SK-N-SH (cell line): ENCODE measurements at places on chromosomes 1 and 21. TPM values are rescaled to one million over a fixed set of nuclear protein-coding genes. Genes with fewer than 3 reads are reported as not detected.

FAM72B gene
- 5.1 and 6.0 TPM in 2 replicates for polyA plus RNA-seq

RNF186 gene
- not detected in 2 replicates for polyA plus RNA-seq

LSS gene
- 38.7 and 41.8 TPM in 2 replicates for polyA plus RNA-seq

FAM89A gene
- polyA plus RNA-seq: 2.7 and 3.9 TPM in 2 replicates

FOXO6 gene
- 0.11 and 0.35 TPM in 2 replicates for polyA plus RNA-seq

CCDC27 gene
- not detected in 2 replicates for polyA plus RNA-seq

LINGO4 gene
- not detected in 2 replicates for polyA plus RNA-seq

TNFRSF4 gene
- polyA plus RNA-seq: not detected in 2 replicates

CCDC181 gene
- 1.2 TPM in 2 replicates for polyA plus RNA-seq

S1PR1 gene
- polyA plus RNA-seq: 5.9 and 6.5 TPM in 2 replicates

DMBX1 gene
- not detected in 2 replicates for polyA plus RNA-seq

GJA4 gene
- polyA plus RNA-seq: not detected in 2 replicates

OVAAL gene
- not detected in 2 replicates for polyA plus RNA-seq

GBP6 gene
- polyA plus RNA-seq: not detected in 2 replicates

PDC gene
- polyA plus RNA-seq: not detected in 2 replicates

LCA5L gene
- 0.74 and 1.0 TPM in 2 replicates for polyA plus RNA-seq

TEDDM1 gene
- polyA plus RNA-seq: not detected in 2 replicates

ESRRG gene
- 0.26 and 0.57 TPM in 2 replicates for polyA plus RNA-seq

ITPKB gene
- 1.8 and 2.4 TPM in 2 replicates for polyA plus RNA-seq

PEAR1 gene
- 1.2 and 1.7 TPM in 2 replicates for polyA plus RNA-seq

KCNK1 gene
- polyA plus RNA-seq: 10.1 and 10.6 TPM in 2 replicates

CRYAA gene
- not detected in 2 replicates for polyA plus RNA-seq

JAM2 gene
- polyA plus RNA-seq: 8.3 and 8.4 TPM in 2 replicates

ADGRL2 gene
- 40.3 and 52.4 TPM in 2 replicates for polyA plus RNA-seq

AURKAIP1 gene
- 175 and 214 TPM in 2 replicates for polyA plus RNA-seq

L1TD1 gene
- not detected in 2 replicates for polyA plus RNA-seq

FAM72D gene
- 2.6 and 3.2 TPM in 2 replicates for polyA plus RNA-seq

CFAP141 gene
- not detected in 2 replicates for polyA plus RNA-seq

MYBPHL gene
- polyA plus RNA-seq: 0.07 TPM in 1 of 2 replicates, not detected in the other

DCST1 gene
- polyA plus RNA-seq: not detected in 2 replicates
